Activated CD4-positive, alpha-beta T cell treated with anti-CD3 and anti-CD28 coated beads, Interleukin-2, amount 10 ng/mL, durations not matched to agents 24 days and 14 days (primary cell): ENCODE measurements at places on chromosomes 3 and 15. TPM values are rescaled to one million over a fixed set of nuclear protein-coding genes. Genes with fewer than 3 reads are reported as not detected.

GRCh38 chr15:99928429-99928981 is 195.3 kb upstream of the LYSMD4 start:
- H3K4me1 ChIP-seq: peaks cover 12% of the 10 kb centered on the region
- H3K4me3 ChIP-seq: peak overlapping the region; percentile 89
- no peaks in the 10 kb centered on the region for H3K36me3 ChIP-seq
- peak; percentile 97 for DNase-seq
- H3K27me3 ChIP-seq: peaks cover 18% of the 10 kb centered on the region

GRCh38 chr3:188706599-188706998 is 465.2 kb upstream of the TPRG1 start:
- H3K27me3 ChIP-seq: peaks cover 3% of the 10 kb centered on the region
- DNase-seq: no peak
- H3K4me3 ChIP-seq: no peak overlapping the region
- H3K36me3 ChIP-seq: peaks cover 9% of the 10 kb centered on the region
- no peak overlapping the region for H3K27ac ChIP-seq
- peaks cover 7% of the 10 kb centered on the region for H3K4me1 ChIP-seq

DNA sequence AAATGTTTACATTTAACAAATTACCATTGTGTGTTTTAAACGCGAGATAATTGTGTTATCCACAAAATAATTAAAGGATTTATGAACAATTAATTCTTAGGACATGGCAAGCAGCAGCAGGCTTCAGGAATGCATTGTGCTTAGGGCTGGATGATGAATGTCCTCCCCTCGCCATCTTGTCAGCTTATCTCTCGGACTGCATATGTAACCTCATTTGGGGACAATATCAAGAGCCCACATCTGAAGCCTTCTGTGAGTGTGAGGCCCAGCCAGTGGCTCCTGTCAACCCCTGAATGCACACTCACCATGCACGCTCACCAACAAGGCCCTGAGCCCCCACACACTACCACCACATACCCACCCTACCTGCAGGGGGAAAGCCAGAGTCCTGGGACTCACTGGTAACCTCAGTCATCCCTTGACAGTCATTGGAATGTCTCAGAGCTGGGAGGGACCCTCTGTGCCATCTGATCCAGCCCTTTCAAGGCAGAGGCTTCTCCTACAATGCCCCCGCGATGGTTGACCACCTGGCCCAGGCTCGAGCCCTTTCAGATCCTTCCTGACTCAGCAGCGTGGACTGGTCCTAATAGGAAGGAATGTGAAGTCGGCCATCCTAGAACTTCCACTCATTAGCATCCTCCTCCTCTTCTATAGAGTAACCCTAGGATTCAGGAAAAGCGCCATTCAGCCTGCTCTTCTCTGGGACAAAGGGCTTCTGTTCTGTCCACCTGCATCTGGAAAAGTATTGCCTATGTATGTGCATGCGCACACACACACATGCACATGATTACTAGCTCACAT is 38.2 kb downstream of the MRPL46 start:
- H3K4me1 ChIP-seq: no peaks in the 10 kb centered on the region
- peaks cover 22% of the 10 kb centered on the region for H3K27me3 ChIP-seq
- H3K27ac ChIP-seq: no peak overlapping the region
- DNase-seq: no peak

DNA sequence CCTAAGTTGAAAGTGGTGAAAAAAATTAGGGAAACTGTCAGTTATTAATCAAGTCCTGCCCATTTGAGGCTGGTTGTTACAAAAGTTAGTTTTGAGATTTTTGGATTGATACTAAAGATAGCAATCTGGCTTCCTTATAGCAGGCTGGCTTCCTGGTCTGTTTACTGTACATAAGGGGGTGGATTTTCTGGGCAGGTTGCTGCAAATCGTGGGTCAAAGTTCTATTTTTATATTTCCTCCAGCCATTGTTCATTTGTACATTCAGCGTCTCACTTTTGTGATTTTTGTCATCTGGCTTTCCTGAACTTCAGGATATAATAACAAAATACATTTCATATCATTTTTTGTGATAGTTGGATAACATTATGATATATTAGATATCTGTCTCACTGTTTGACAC is 49.5 kb downstream of the CLDN1 start:
- no peak overlapping the region for H3K27ac ChIP-seq
- no peaks in the 10 kb centered on the region for H3K36me3 ChIP-seq
- no peaks in the 10 kb centered on the region for H3K4me1 ChIP-seq

- no peaks in the 10 kb centered on the region for H3K4me1 ChIP-seq
- no peak for DNase-seq
- H3K27ac ChIP-seq: no peak overlapping the region
- H3K36me3 ChIP-seq: no peaks in the 10 kb centered on the region
These were observed 415.7 kb upstream of the ROBO2 start for GRCh38 chr3:76624164-76624563.

- H3K27ac ChIP-seq: peak overlapping the region; percentile 92
- no peaks in the 10 kb centered on the region for H3K27me3 ChIP-seq
- no peak for DNase-seq
- peaks cover 78% of the 10 kb centered on the region for H3K4me1 ChIP-seq
These were observed 30.8 kb downstream of the IRAK2 start for GRCh38 chr3:10195366-10196089.

DNA sequence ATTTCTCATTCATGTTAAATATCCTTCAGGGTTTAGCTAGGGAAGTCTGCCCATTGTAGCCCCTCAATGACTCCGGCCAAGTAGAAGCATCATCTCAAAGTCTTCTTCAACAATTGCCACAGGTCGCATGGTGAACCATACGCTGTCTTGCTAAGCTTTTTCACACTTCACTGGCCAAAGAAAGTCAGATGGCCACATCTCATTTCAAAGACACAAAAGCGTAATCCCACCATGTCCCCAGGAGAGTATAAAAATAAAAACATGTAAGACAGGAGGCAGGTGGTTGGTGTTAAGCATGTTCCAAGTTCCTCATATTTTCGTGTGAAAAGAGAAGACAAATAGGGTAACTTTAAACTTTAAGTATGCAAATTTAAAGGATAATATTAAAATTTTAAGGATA is 147.4 kb downstream of the ERC2 start:
- no peak overlapping the region for H3K4me3 ChIP-seq
- no peaks in the 10 kb centered on the region for H3K36me3 ChIP-seq
- peaks cover 17% of the 10 kb centered on the region for H3K27me3 ChIP-seq
- DNase-seq: no peak
- no peak overlapping the region for H3K27ac ChIP-seq
- no peaks in the 10 kb centered on the region for H3K4me1 ChIP-seq

DNA sequence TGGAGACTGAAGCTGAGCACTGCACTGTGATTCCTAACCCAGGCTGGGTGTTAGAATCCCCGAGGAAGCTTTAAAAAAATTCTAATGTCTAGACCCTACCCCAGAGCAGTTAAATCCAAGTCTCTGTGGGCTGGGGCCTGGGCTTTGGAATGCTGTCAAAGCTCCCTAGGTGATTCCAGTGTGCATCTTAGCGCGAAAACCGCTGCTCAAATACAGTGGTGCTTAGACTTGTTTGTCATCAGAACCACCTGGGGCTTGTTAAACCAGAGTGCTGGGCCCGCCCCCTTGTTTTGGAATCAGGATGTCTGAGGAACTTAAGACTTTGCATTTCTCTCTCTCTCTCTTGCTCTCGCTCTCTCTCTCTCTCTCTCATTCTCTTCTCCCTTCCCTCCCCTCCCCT is 20.7 kb downstream of the RHCG start:
- peaks cover 8% of the 10 kb centered on the region for H3K27me3 ChIP-seq
- no peaks in the 10 kb centered on the region for H3K4me1 ChIP-seq
- H3K36me3 ChIP-seq: no peaks in the 10 kb centered on the region
- DNase-seq: no peak

- no peaks in the 10 kb centered on the region for H3K27me3 ChIP-seq
- peaks cover 39% of the 10 kb centered on the region for H3K4me1 ChIP-seq
- H3K4me3 ChIP-seq: no peak overlapping the region
- peak; percentile 72 for DNase-seq
These were observed 96.5 kb upstream of the TNIK start for GRCh38 chr3:171556574-171557145.

- H3K27ac ChIP-seq: no peak overlapping the region
- peaks cover 5% of the 10 kb centered on the region for H3K4me1 ChIP-seq
- no peak overlapping the region for H3K4me3 ChIP-seq
These were observed 224.6 kb downstream of the VPS13C start for GRCh38 chr15:61835496-61836106.

- no peak overlapping the region for H3K27ac ChIP-seq
- DNase-seq: no peak
- H3K4me1 ChIP-seq: no peaks in the 10 kb centered on the region
- no peaks in the 10 kb centered on the region for H3K27me3 ChIP-seq
- no peak overlapping the region for H3K4me3 ChIP-seq
- H3K36me3 ChIP-seq: peaks cover 29% of the 10 kb centered on the region
These were observed 24.6 kb downstream of the AQR start for GRCh38 chr15:34944936-34945335.

DNA sequence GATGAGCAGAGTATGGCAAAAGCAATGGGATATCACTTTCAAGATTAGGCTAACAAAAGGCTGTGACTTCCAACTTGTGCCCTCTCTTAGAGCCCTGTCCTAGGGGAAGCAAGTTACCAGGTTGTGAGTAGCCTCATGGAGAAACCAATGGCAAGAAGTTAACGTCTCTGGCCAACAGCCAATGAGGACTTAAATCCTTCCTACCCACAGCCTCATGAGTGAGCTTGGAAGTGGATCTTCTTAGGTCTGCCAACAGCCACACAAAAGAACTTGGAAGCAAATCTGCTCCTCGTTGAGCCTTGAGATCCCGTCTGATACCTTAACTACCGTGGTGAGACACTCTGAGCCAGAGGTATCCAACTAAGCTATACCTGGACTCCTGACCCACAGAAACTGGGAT is 5.7 kb downstream of the NME9 start:
- H3K27me3 ChIP-seq: no peaks in the 10 kb centered on the region
- H3K4me1 ChIP-seq: peaks cover 31% of the 10 kb centered on the region
- H3K27ac ChIP-seq: no peak overlapping the region
- no peak for DNase-seq

- peaks cover 4% of the 10 kb centered on the region for H3K27me3 ChIP-seq
- no peaks in the 10 kb centered on the region for H3K36me3 ChIP-seq
- no peaks in the 10 kb centered on the region for H3K4me1 ChIP-seq
- no peak overlapping the region for H3K27ac ChIP-seq
- no peak overlapping the region for H3K4me3 ChIP-seq
- no peak for DNase-seq
These were observed 151.1 kb downstream of the KCNAB1 start for GRCh38 chr3:156271508-156271907.

Gene HGD
- total RNA-seq: 0.19 and 0.24 TPM in 2 replicates

Gene ACOX2
- total RNA-seq: not detected in 2 replicates

Gene SPTSSB
- total RNA-seq: not detected in 2 replicates

Gene MESP1
- total RNA-seq: 5.6 and 7.3 TPM in 2 replicates

Gene LRRFIP2
- 22.5 and 23.3 TPM in 2 replicates for total RNA-seq

Gene NTRK3
- 0.37 and 1.6 TPM in 2 replicates for total RNA-seq

Gene SLC9C1
- not detected in 2 replicates for total RNA-seq

Gene FES
- total RNA-seq: 32.5 and 33.7 TPM in 2 replicates

Gene IQCF5
- not detected in 2 replicates for total RNA-seq

Gene ALDH1A2
- 0.37 and 0.57 TPM in 2 replicates for total RNA-seq

Gene ADGRG7
- not detected in 2 replicates for total RNA-seq

Gene IL12A
- total RNA-seq: 0.21 and 0.59 TPM in 2 replicates

Gene ADAMTS9
- not detected in 2 replicates for total RNA-seq
